Glutamatergic neuron (in vitro differentiated cells): ENCODE measurements at places on chromosomes 1 and 21. TPM values are rescaled to one million over a fixed set of nuclear protein-coding genes. Genes with fewer than 3 reads are reported as not detected.

GRCh38 chr1:169091480-169091941 is 15.0 kb upstream of the ATP1B1 start:
- no peak for DNase-seq

DNA sequence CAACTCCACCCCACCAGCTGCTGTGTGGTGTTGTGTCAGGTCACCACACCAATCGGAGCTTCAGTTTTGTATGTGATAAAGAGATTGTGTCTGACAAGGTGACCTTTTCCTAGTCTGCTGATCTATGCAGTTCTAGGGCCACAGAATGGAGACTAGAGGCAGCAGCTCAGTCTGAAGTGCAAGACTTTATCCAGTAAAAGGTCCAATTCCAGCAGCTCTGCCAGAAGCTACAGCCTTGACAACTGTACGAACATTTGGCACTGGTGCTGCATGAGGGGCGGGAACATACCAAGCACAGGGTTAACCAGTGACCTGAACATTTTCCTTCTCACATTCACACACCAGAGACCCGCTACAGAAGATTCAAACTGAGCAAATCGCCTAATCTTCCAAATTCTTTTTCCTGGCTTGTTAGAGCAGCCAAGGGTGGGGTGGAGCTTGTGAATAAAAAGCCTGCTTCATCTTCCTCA is 9.3 kb downstream of the FMO1 start:
- DNase-seq = no peak

DNA sequence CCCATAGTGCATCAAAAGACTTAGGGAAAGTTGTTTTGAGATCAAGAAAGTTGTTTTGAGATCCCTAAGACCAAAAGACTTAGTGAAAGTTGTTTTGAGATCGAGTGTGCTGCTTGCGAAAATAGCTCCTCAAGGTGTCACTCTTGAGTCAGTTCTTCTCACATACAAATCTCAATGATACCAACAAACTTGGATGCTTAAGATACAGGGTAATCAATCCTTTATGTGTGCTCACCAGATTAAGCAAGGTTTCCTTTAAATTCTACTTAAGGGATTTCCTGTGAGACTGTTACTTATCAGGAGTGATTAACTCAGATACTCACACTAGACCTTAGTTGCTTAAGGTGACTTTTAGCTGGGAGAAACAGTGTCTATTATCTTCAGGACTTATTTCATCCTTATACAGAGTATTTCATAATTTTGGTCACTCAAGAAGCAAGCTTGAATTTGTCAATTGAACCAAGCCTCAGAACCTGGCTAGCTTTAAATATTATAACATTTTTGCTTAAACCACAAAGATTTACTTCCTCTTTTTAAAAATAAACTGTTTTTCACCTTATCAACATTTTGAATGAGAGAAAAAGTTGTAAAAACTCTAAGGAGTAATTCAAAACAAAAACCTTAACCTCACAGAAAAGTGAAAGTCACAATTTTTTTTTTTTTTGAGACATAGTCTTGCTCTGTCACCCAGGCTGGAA is 8.0 kb upstream of the RLF start:
- DNase-seq = no peak

The GOLT1A gene
- not detected for total RNA-seq

DNA sequence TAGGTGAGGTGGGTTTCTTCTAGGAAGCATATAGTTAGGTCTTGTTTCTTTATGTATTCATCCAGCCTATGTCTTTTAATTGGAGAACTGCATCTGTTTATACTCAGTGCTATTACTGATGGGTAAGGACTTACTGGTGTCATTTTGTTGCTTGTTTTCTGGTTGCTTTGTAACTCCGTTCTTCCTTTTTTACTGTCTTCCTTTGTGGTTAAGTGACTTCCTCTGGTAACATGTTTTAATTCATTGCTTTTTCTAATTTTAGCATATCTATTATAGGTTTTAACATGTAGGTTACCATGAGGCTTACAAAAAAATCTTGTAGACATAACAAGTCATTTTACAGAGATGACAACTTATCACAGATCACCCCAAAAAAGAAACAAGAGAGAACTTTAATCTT is 160.8 kb downstream of the VAV3 start:
- no peak for DNase-seq

DNA sequence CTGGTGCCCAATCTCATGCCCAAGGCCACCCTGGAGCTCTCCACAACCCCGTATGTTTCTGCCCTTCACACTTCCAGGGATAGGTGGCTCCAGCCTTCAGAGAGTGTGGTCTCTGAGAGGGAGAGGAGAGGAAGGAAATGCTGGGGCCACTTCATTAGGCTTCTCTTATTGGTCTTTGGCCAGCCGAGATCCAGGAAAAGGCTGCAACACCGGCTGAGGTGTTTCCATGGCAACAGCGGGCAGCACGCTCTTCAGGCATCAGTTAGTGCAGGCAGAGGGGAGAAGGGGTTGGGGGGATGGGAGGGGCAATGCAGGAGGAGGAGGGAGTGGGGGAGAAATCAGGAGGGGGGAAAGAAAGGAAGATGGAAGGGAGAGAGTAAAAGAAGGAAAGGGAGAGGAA is 275.1 kb upstream of the GJB5 start:
- DNase-seq = no peak

The AMY1B gene
- not detected for total RNA-seq

The CLDN14 gene
- total RNA-seq = not detected

The CD34 gene
- 0.20 TPM for total RNA-seq

The SPRR4 gene
- total RNA-seq = not detected

GRCh38 chr1:61828805-61829204 is 86.5 kb downstream of the PATJ start:
- no peak for DNase-seq

DNA sequence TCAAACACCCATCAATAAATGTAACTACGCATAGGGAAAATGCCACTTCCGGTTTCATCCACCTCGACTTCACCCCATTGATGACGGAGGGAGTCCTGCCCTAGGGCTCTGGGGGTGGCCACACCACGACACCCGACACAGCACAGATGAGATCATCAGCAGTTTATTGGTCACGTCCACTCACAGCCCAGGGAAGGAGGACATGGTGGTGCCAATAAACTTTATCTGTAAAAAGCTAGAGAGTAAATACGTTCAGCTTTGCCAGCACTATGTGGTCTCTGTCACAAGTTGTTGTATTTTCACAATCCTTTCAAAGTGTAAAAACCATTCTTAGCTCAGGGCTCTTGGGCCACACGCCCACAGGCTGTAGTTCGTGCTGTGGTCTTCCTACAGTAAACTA is 16.3 kb downstream of the SETD4 start:
- no peak for DNase-seq

DNA sequence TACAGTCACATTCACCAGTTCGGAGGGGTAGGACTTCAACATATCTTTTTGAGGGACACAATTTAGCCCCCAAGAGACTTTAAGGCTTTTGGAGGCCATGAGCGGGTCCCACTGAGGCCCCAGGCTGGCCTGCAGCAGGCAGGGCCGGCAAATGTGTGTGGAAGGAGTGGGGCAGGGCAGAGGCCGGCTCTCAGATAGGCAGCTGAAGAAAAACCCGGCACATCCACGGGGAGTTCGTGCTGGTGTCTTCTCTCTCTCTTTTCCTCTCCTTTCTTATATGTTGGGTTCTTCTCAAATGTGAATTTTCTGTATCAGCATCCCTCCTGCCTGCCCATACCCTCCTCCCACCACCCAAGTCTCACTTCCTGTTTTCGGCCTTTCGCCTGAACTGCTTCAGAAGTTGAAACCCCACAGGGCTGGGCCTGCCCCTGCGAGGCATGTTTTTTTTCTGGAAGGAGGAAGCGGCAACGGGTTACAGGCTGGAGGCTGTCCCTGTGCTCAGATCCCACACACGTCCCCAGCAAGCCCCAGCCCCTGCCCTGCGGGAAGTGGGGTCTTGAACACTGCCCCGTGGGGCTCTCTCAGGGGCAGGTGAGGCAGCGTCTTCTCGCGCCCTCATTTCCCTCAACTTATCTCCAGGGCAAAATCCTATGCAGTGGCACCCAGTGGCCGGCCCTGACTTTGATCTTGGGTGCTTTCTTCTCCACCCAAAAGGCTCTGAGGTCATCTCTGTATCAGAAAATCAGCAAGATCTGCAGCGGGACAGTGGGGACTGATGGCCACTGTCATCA is 9.7 kb upstream of the UMODL1 start:
- DNase-seq = no peak

- DNase-seq = no peak
Observed at GRCh38 chr1:28123461-28123961, 35.1 kb upstream of the EYA3 start.

- DNase-seq = no peak
Observed at GRCh38 chr1:147748676-147749350, 11.6 kb downstream of the GJA5 start.

DNA sequence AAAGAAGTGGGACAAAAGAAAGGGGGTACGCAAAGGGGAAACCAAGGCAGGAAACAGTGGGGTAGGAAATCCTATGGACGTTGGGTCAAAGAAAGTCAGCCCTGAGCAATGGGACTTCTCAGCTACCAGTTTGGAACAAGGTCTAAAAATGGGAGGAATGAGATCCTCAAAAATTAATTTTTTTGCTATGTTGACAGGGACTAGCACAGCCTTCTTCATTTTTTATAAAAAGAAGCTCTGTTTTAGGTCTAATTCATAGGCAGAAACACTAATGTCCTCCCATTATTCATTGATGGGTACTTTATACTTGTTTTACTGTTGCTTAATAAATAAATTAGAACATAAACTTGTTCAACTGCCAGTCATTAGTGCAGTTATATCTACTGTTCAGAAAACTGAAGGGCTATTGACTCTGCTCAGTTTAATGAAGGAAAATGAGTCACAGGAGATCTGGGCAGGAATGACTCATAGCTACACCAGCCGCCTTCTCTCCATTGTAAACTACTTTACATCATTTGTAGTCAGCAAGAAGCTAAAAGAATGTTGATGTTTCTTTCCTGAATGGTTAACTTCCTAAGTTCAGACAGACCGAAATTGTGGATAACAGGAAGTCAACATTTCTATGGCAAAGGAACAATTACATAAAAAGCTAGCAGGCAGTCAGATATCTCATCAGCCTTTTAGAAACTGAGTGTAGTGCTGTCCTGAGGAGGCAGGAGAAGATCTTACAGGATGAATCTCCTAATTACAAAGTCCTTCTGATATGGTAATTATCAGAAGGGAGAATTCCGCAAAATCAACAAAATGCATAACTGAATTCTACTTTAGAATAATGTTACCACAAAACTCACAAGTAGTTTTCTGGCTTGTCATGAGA is 356.4 kb upstream of the PKN2 start:
- no peak for DNase-seq

DNA sequence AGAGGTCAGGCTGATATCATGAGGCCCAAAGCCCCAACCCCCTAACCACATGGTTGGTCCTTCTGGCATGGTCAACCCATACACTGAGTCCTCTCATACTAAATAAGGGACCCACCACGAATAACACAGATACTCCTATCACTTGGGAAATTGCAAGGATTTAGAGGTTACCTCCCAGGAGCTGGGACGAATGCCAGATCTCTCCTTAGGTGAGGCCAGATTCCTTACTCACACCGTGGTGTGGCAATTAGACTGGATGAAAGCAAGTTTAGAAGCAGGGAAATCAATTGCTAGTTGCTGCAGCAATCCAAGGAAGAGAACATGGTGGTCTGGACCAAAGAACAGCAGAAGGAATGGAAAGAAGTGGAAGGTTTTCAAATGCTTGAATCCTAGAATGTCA is 60.1 kb downstream of the IER5 start:
- DNase-seq = no peak

- no peak for DNase-seq
Observed at GRCh38 chr1:180397175-180397574, 105.2 kb downstream of the ACBD6 start.

- no peak for DNase-seq
Observed at GRCh38 chr1:17094664-17095063, 24.6 kb downstream of the PADI2 start.

GRCh38 chr1:222251847-222252246 is 296.1 kb downstream of the HHIPL2 start:
- DNase-seq = no peak

GRCh38 chr1:202998836-202999750 is 8.1 kb upstream of the TMEM183A start:
- DNase-seq = peak; percentile 31

- DNase-seq = no peak
Observed at GRCh38 chr1:53246261-53247134, 8.2 kb upstream of the MAGOH start.

- no peak for DNase-seq
Observed at GRCh38 chr1:192615055-192615454, 20.9 kb upstream of the RGS13 start.

GRCh38 chr1:245294020-245294419 is 139.2 kb downstream of the KIF26B start:
- no peak for DNase-seq

DNA sequence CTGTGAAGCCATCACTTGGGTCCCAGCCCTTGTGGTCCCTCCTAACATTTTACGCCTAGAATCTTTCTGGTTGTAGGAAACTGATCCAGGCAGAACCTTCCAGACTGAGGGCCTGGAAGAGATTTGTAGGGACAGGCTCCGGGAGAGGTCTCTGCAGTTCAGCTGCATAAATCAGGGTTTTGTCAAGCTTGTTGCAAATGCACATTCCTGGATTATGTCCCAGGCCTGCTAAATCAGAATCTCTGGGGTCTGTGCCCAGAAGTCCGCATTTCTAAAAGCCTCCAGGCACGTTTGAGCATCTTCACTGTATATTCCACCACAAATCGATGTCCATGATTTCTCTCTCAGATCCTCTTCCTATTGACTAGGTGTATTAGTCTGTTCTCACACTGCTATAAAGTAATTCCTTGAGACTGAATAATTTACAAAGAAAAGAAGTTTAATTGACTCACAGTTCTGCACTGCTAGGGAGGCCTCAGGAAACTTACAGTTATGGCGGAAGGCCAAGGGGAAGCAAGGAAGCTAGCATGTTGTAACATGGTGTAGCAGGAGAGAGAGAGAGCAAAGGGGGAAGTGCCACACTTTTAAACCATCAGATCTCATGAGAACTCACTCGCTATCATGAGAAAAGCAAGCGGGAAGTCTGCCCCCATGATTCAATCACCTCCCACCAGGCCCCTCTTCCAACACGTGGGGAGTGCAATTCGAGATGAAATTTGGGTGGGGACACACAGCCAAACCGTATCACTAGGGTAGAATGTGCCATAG is 1.2 kb upstream of the FHAD1 start:
- DNase-seq = no peak

The SIPA1L2 gene
- total RNA-seq = 177 TPM

DNA sequence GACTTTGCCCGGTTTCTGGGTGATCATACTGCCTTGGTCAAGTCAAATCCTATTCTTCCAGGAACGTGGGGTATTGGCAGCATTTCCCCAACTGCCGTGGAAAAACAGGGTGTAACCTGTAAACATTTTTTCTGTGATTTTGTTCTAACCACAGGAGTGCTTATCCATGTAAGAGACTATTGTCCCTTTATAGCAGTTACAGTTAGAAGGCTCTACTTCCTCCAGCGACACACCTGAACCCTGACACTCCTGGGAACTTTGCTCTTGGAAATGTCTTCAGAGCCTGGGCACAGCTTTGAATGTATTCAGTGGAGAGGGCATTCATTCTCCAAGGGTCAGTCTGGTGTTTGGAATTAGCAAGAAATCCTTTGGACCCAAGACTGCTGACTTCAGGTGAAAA is 26.4 kb upstream of the ARHGEF10L start:
- no peak for DNase-seq

DNA sequence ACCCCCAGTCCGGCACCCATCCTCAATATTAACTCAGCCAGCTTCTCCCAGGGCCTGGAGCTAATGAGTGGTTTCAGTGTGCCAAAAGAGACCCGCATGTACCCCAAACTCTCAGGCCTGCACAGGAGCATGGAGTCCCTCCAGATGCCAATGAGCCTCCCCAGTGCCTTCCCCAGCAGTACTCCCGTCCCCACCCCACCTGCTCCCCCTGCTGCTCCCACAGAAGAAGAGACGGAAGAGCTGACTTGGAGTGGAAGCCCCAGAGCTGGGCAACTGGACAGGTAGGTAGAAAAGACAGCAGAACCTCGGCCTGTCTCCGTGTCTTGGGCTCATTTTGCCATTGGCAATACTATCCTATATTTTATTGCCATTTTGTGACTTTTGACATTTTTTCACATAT is 45.4 kb upstream of the IPO9 start:
- DNase-seq = no peak
